Frontal cortex (tissue), 4 donors: ENCODE measurements at places on chromosomes 2 and 18. TPM values are rescaled to one million over a fixed set of nuclear protein-coding genes. Genes with fewer than 3 reads are reported as not detected.

The MROH2A gene
- total RNA-seq: not detected

GRCh38 chr2:106812383-106812782, 73.6 kb downstream of the ST6GAL2 start:
- no peak for DNase-seq

GRCh38 chr2:117684919-117685318, 129.6 kb upstream of the DDX18 start:
- DNase-seq: no peak

- no peak for DNase-seq
Measured at GRCh38 chr2:8589721-8590120, 92.1 kb upstream of the ID2 start.

DNA sequence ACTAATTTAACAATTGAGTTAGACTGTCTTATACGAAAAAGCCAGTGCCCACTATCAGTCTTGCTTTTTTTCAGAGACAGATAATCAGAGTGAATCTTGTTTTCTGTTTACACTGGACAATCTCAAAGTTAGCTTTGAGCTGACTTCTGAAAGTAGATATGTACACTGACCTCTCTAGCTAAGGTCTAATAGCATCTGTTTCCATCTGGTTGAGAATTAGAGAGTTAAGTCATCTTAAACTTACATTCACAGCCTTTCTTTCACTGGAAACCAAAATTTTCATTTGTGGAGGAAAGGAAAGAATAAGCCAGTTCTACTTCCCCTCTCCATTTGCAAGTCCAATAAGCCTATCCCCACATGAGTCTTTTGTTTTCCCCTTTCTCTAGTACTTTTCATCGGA, 89.3 kb downstream of the VRK2 start:
- no peak for DNase-seq
